ENCODE measurements at places on chromosomes 16 and 17. TPM values are rescaled to one million over a fixed set of nuclear protein-coding genes. Genes with fewer than 3 reads are reported as not detected.
A peak's percentile ranks its signal among the peaks of the same experiment; 100 is the strongest.

The RHBDL1 gene
- total RNA-seq, result 0.97 TPM

The ELMO3 gene
- 23.4 TPM for total RNA-seq

DNA sequence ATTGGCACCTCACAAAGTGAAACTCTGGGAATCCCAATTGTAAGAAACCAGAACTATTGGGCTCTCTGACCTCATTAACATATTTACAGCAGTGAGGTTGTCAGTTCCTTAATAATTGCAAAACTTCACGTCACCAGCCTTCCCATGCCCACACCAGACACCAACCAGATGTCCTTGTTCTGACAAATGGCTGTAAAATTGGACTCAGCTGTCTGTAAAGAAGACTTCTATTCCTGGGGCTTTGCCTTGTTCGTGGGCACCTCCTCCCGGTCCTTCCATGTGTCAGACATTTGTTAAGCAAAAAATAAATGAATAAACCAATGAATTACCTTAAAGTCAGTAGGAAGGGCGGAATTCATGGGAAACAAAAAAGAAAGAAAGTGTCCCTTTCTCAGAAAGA is 284.3 kb upstream of the CDH11 start:
- H3K36me3 ChIP-seq, result no peaks in the 10 kb centered on the region
- H3K4me1 ChIP-seq, result no peaks in the 10 kb centered on the region
- H3K27ac ChIP-seq, result no peak overlapping the region
- no peak for DNase-seq

DNA sequence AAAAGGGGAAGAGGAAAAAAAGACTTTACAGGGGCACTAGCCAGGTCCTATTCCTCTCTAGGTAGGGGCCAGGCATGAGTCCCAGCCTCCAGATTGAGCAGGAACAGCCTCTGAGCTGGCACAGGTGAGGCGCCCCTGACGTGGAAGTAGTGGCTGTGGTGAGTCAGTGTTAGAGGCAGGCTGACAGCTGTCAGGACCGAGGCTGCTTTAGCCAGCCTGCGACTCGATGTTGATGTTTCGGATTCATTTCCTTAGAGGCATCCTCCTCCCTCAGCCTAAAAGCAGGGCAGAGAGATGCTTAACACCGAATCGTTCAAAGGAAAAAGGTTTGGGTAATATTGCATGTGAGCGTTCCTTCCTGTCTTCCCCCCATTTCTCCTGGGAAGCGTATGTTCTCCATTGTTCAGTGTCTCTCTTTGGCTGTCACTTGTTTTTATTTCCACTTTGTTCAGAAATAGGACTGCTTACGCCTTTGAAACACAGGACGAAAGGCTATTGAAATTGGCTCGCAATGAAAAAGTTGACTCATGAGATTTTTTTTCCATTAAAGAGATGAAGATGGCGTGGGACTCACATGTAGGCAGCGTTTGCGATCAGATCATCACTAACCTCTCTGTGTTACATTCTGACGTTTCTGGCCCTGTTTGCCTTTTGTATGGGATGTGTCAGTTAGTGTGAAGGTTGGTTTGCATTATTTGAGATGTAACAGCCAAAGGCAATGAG is 1.3 kb downstream of the KIAA0513 start:
- no peaks in the 10 kb centered on the region for H3K27me3 ChIP-seq
- H3K4me3 ChIP-seq, result peak overlapping the region; percentile 97
- H3K4me1 ChIP-seq, result peaks cover 18% of the 10 kb centered on the region
- DNase-seq, result peak; percentile 81
- H3K27ac ChIP-seq, result peak overlapping the region; percentile 86

DNA sequence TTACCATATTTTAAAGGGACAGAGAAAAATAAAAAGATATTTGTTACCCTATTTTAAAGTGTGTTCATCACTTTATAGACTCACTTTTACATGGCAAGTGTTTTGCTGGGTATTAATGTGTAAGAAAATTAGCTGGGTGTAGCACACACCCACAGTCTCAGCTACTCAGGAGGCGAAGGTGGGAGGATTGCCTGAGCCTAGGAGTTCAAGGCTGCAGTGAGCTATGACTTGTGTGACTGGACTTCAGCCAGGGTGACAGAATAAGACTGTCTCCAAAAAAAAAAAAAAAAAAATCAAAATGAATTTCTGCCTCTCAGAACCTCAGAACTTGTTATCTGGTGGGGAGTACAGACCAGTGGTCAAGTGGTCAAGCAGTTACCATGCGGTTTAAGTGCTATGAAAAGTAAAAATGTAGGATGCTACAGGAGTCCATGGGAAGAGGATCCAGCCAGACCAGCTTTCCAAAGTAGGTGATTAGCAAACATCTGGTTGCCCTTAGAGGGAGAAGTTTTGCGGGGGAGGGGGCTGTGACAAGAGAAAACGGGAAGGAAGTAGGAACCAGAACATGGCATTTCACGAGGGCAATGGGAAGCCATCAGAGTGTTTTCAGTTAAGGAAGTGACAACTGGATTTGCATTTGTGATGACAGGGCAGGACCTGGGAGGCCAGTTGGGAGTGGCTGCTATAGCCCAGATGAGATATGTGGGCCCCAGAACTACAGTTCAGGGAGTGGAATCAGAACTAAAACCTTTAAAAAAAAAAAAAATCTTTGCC is 13.9 kb downstream of the CNEP1R1 start:
- no peak overlapping the region for H3K27ac ChIP-seq
- H3K36me3 ChIP-seq, result no peaks in the 10 kb centered on the region
- no peaks in the 10 kb centered on the region for H3K4me1 ChIP-seq
- DNase-seq, result peak; percentile 56
- no peak overlapping the region for H3K4me3 ChIP-seq

Measured in pancreas (tissue), 10 donors.